ENCODE measurements at places on chromosomes 6 and 20.

- DNase-seq: no peak
Observed at GRCh38 chr20:56158489-56158888, 90.0 kb upstream of the MC3R start.

DNA sequence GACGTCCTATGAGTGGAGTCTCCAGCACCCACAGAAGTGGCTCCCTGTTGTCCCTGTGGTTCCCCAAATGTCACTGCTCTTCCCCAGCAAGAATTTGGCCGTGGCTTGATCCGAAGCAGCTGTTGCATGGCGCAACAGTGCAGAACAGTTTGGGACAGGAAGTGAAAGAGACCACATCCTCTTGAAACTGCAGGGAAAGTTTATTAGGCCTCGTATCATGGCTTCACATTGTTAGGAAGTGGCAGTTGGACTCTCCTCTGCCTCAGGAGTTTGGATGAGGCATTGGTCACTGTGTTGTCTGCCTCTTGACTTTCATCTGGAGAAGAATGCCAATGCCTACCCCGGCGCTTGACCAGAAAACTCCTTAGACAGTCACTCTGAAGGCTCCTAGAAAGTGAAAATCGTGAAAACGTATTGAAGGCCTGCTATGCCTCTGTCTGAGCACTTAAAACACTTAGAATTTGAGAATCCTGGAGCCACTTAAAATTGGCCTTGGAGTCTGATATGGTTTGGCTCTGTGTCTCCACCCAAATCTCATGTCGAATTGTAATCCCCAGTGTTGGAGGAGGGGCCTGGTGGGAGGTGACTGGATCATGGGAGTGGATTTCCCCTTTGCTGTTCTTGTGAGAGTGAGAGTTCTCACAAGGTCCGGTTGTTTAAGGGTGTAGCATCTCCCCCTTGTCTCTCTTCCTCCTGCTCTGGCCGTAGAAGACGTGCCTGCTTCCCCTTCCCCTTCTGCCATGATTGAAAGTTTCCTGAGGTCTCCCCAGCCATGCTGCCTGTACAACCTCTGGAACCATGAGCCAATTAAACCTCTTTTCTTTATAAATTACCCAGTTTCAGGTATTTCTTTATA is 334.9 kb upstream of the JARID2 start:
- DNase-seq: no peak

DNA sequence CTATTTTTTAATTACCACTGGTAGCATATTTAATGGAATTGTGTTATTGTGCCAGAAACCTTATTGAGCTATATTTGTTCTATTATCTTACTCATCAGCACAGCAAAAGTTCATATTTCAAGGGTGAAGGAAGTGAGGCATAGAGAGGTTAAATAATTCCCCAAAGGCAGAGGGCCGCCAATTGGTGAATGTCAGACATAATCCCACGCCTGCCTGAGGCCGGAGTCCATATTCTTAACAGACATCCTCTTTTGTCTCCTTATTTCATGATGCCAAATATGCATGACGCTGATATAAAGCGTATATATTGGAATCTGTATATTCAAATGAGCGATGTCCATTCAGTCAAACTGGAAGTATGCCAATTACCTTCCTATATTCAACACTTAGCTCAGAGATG is 505.0 kb upstream of the SLC35B3 start:
- no peak for DNase-seq

DNA sequence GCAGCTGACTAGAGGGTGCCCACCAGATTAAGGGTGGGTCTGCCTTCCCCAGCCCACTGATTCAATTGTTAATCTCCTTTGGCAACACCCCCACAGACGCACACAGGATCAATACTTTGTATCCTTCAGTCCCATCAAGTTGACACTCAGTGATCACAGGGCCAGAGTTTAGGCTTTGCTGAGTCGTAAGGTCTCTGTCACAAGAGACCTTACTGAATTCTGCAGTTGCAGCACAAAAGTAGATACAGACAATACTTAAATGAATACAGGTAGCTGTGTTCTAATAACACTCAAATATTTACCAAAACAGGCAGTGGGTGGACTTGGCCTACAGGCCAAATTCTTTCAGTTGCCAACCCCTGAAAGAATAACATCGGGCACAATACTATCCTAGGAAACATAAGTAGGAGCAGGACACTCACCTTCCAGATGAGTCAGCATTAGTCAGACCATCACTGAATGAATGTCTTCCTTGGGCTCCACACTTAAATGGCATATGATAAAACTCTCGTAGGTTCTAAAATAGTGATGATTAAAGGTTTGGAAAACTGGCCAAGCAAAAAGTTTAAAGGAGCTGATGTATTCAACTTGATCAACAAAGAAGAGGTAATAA is 190.0 kb downstream of the UBE3D start:
- DNase-seq: no peak

- no peak for DNase-seq
Observed at GRCh38 chr6:39407446-39407993, 85.0 kb upstream of the KCNK16 start.

DNA sequence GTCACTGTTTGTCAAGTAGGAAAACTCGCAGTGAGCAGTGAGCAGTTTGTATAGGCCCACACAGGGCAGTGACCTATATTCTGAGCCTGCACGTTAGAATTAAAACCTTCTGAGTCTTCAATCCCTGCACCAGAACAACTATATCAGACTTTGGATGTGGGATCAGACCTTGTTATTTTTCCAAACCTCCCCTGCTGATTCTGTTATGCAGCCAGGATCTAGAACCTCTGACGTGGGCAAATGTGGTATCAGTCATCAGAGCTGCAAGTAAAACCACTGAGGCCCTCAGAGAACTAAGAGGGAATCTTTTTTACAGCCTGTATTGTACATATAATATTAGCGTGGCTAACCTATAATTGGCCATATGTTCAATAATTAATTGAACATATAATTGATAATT is 32.0 kb upstream of the AKAP7 start:
- DNase-seq: no peak

GRCh38 chr6:106885679-106886078 is 88.8 kb downstream of the CD24 start:
- DNase-seq: no peak

GRCh38 chr6:348860-349396 is 42.6 kb upstream of the IRF4 start:
- DNase-seq: no peak

- DNase-seq: no peak
Observed at GRCh38 chr20:54221353-54221752, 13.5 kb downstream of the PFDN4 start.

- no peak for DNase-seq
Observed at GRCh38 chr6:83707829-83708545, 914 bp downstream of the SNAP91 start.

DNA sequence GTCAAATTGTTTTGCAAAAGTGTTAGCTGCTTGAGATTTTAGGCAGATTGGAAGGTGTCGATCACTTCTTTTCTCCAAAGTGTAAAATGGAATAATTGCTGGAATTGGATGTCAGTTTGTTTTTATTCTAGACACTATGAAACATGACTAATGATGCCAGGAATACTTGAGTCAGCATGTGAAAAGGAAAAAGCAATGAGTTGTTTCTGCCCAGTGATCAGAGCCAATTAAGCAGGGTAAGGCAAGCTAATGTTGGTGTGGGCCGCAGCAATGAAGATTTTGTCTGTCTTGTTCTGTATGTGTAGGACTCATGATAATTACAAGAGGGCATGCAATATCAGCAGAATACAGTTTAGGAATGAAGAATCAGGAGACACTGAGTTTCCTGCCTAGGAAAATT is 110.3 kb downstream of the CARMIL1 start:
- no peak for DNase-seq

GRCh38 chr6:48404927-48405326 is 293.9 kb upstream of the PTCHD4 start:
- DNase-seq: no peak

GRCh38 chr6:139336488-139336887 is 38.0 kb downstream of the CITED2 start:
- no peak for DNase-seq

DNA sequence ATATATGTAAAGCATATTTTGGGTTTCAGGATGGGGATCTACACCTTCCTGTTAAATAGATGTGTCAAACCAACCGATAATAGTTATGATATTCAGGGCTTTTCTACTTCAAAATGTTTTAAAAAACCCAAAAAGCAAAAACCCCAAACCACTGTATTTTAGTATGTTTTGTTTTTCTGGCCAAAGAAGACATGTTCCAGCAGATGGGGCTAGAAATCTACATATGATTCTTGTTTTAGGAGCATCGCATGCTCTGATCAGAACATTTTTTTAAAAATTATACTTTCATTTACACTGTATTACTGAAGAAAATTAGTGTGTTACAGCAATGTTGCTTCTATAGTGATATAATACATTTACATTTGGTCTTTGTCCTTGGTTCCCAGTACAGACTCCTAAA is 11.0 kb downstream of the RMND1 start:
- DNase-seq: no peak

DNA sequence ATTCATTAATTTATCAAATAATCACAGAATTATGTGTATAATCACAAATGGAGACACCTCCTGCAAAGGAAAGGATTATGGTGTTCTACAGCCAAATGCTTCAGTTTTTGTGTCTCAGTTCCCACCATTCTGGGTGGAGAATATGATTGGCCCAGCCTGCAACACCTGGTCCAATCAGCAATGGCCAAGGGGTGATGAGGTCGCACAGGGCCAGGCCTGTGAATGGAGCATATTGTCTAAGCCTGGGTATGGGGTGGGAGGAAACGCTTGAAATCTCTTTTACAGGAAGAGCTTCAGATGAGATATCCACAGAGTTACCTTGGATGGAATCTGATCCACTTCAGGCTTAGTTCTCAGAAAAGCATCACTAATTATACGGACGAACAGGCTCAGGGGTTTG is 271.6 kb downstream of the DHX35 start:
- DNase-seq: no peak

- DNase-seq: no peak
Observed at GRCh38 chr20:50093240-50093639, 19.7 kb downstream of the UBE2V1 start.

DNA sequence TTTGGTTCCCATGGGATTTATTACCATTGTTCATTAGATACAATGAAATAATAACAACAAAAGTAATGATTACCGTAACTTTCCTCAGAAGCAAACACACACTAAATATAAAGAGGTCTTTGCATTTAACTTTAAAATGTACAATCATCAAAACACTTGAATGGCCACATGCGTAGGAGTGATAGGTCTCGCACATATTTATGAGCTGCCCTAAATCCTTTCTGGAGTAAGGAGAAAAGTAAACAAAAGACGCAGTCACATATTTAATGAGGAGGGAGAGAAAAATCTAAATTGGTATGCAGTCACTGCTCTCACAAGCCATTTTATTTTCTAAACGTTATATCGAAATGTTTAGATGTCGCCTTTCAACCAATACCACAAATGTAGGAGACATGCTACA is 129.4 kb upstream of the TCF21 start:
- DNase-seq: no peak
